ENCODE measurements at places on chromosomes 2 and 18. TPM values are rescaled to one million over a fixed set of nuclear protein-coding genes. Genes with fewer than 3 reads are reported as not detected.

Gene SIX2
- total RNA-seq = not detected

Gene PAIP2B
- total RNA-seq = 33.9 TPM

DNA sequence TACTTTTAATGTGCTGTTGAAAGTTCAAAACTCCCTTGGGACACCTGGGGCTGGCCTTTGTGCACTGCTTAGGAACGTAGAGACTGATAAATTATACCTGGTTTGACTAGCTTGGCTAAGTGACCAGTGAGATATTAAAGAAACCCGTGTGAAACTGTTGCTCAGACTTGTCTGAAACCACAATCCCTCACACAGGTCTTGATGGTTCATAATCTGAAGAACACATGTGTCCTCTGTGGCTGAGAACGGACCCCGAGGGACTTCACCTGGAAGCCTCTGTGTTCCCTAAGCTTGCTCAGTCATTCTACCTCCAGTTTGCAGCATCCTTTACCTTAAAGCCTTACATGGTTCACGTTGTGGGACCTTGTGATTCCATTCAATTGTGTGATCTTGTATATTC, 218.8 kb downstream of the CBLN2 start:
- H3K4me1 ChIP-seq = no peaks in the 10 kb centered on the region
- H3K4me3 ChIP-seq = no peak overlapping the region
- DNase-seq = no peak
- no peaks in the 10 kb centered on the region for H3K36me3 ChIP-seq
- H3K27ac ChIP-seq = no peak overlapping the region

DNA sequence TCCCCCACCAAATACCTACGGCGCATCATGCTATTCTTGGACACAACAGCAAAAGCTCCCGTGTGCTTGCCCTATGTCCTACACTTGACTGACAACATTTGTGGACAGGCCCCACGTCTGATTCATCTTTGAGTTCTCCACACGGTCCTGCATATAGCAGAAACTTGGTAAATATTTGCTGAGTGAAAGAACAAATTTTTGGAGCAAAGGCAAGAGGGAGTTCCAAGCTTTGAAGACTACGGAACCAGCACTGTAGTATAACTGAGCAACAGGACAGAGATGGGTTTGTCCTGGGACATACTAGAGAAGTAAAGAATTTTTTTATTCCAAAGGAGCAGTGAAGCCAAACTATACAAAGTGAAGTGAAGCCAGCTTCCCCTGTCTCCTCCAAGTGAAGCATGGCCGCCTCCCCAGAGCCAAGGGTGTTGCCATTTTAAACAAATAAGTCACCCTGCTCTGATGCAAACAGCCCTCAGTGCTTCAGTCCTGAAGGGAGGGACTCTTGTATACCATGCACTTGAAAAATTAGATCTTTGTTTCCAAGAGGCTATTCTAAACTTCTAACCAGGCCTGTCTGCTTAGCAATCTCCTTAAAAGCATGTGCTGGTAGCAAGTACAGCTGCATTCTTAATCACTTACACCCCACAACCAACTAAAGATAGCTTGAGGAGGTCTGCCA, 35.9 kb downstream of the SPRED2 start:
- no peak overlapping the region for H3K27ac ChIP-seq
- H3K27me3 ChIP-seq = no peaks in the 10 kb centered on the region
- H3K36me3 ChIP-seq = no peaks in the 10 kb centered on the region
- H3K4me1 ChIP-seq = peaks cover 12% of the 10 kb centered on the region
- H3K4me3 ChIP-seq = no peak overlapping the region
- no peak for DNase-seq

DNA sequence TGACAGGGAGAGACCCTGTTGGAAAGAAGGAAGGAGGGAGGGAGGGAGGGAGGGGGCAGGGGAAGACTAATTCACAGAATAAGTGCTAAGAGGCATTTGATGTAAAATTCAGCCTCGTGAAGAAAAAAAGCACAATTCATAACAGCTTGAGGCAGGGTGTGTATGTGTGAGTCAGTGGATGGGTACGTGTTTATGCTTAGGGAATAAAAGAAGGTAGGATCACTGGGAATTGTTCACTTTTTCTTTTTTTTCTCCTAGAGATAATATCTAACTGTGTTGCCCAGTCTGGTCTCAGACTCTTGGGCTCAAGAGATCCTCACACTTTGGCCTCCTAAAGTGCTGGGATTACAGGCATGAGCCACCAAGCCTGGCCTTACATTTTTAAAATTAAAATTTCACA, 39.2 kb downstream of the WDR33 start:
- no peak overlapping the region for H3K27ac ChIP-seq
- peaks cover 40% of the 10 kb centered on the region for H3K36me3 ChIP-seq
- peaks cover 2% of the 10 kb centered on the region for H3K4me1 ChIP-seq
- H3K27me3 ChIP-seq = no peaks in the 10 kb centered on the region
- no peak overlapping the region for H3K4me3 ChIP-seq
- DNase-seq = no peak

Gene POTEI
- 2.0 TPM for total RNA-seq

All from endodermal cell (in vitro differentiated cells).